B cell (primary cell): ENCODE measurements at places on chromosomes 12 and 14.

GRCh38 chr12:31315044-31315715 is 10.8 kb downstream of the SINHCAF start:
- no peak for DNase-seq

DNA sequence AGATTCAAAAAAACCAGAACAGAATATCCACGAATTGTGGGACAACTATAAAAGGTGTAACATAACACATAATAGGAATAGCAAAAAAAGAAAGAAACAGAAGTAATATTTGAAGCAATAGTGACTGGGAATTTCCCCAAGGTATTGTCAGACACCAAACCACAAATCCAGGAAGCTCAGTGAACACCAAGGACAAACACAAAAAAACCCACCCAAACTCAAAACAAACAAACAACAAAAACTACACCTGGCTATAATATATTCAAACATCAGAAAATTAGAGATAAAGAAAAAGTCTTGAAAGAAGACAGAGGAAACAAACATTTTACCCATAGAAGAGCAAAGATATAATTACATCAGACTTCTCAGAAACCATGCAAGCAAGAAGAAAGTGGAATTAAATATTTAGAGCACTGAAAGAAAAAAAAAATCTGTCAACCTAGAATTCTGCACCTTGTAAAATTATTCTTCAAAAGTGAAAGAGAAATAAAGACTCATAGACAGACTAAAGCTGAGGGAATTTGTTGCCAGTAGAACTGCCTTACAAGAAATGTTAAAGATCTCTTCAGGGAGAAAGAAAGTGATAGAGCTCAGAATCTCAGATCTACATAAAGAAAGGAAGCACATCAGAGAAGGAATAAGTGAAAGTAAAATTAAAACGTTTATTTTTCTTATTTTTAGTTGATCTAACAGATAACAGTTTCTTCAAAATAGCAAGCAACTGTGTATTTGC is 12.1 kb upstream of the HMGA2 start:
- no peak for DNase-seq

DNA sequence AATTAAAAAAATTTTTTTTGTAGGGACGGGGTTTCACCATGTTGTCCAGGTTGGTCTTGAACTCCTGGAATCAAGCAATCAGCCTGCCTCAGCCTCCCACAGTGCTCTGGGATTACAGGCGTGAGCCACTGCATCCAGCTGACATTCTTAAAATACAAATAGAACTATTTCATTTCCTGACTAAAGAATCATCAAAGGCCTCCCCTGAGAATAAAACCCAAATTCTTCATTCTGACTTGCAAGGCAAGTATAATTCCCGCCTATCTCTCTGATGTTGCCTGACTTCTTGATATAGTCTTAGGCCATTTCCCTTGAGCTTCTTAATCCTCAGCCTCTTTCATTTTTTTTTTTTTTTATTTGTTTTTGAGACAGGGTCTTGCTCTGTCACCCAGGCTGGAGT is 4.4 kb upstream of the BICD1 start:
- DNase-seq = no peak

- DNase-seq = no peak
Measured at GRCh38 chr14:20601522-20601921, 10.3 kb upstream of the RNASE12 start.

- no peak for DNase-seq
Measured at GRCh38 chr12:47858511-47859266, 39.0 kb upstream of the HDAC7 start.

- DNase-seq = no peak
Measured at GRCh38 chr14:90842726-90843125, 26.5 kb upstream of the TTC7B start.

GRCh38 chr12:125310461-125310860 is 245.2 kb downstream of the AACS start:
- no peak for DNase-seq

DNA sequence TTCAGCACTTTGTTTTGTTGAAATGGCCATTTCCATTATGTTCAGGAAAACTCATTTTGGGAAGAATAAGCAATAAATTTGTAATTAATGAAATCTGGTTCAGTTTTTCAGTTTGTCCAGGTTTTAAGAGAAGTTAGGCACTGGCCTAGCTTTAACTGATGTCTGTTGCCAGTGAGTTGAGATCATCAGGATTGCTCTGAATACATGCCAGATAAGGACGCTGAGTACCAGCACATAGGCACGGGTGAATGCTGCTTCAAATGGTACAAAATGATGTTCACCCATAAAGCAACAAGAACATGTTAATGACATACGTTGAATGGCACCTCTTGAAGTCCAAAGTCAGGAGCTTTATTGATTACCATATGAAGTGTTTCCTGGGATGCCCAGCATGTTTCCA is 46.5 kb downstream of the PIWIL1 start:
- no peak for DNase-seq

- peak; percentile 73 for DNase-seq
Measured at GRCh38 chr12:53046655-53047220, 3.1 kb upstream of the TNS2 start.

- DNase-seq = no peak
Measured at GRCh38 chr12:94225947-94226630, 77.7 kb downstream of the PLXNC1 start.

- no peak for DNase-seq
Measured at GRCh38 chr12:28258998-28259397, 68.7 kb downstream of the CCDC91 start.

DNA sequence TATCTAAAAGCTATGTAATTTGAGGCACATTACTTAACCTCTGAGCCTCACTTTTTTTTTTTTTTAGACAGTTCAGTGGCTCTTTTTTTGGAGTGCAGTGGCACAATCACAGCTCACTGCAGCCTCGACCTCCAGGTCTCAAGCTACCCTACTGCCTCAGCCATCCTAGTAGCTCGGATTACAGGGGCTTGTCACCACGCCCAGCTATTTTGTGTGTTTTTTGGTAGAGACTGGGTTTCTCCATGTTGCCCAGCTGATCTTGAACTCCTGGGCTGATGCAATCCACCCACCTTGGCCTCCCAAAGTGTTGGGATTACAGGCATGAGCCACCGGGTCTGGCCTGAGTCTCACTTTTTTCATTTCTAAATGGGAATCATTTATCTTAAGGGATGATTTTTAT is 192.0 kb upstream of the PDZRN4 start:
- DNase-seq = no peak

DNA sequence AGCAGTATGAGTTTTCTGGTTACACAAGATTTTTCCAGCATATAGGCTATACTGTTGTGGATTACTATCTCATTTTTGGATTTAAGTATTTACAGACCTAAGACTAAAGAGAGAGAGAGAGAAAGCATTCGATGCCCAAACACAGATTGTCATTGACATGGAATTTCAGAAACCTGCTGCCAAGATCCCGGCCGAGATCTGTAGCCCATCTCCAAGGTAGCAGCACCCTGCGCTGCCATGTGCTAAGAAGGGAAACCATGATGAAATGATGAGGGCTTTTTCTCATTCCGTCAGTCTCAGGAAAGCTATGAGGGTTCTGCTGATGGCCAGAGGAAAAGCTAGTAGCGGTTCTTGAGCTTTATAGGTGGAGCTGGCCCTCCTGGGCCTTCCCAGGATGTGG is 135.6 kb upstream of the EVL start:
- no peak for DNase-seq

GRCh38 chr12:104358353-104359003 is 54.9 kb downstream of the EID3 start:
- DNase-seq = peak; percentile 82

DNA sequence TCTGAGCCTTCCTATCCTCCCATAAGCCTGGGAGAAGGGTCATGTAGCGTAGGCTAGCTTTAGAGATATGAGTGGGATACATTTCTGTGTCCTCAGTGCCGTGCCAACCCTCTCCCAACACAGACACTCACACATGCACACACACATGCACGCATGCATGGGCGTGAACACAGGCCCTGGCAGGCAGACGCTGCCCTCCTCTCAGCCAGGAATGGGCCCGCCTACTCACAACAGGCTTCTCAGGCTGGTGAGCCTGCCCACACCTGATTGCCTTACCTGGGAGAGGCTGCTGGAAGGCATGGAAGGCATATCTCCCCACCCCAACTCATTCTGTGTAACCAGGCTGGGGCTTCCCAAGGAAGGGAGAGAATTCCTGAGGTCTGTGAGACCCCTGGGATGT is 12.8 kb upstream of the ACVR1B start:
- no peak for DNase-seq

GRCh38 chr14:21300892-21301291 is 21.0 kb downstream of the RPGRIP1 start:
- DNase-seq = peak; percentile 66

GRCh38 chr12:4849795-4850345 is 59.8 kb upstream of the KCNA1 start:
- no peak for DNase-seq

DNA sequence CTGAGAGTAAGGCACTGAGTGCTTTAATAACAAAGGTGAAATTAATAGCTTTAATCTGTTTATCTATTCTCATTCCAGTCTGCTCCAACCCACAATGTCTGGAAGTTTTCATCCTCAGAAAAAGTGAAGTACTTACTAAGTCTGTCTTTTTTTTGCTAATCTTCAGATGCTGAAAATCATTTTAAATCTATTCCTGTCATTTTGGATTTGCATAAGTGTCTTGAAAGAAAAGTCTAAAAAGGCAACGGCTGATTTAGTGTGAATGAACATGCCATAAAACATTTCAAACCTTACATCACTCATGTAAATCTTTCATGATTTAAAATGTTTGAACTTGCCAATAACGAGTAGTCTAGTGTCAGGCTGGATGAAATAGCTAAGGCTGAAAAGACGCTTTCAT is 685.6 kb downstream of the RPS29 start:
- no peak for DNase-seq

GRCh38 chr12:115370650-115371049 is 686.7 kb upstream of the TBX3 start:
- DNase-seq = no peak

- no peak for DNase-seq
Measured at GRCh38 chr14:54975856-54976255, 51.0 kb downstream of the WDHD1 start.
